NCI-H82 (cell line): ENCODE measurements at places on chromosomes 2 and 18.

GRCh38 chr2:147045113-147045512 lies 799.7 kb upstream of the ACVR2A start:
- peak; percentile 62 for DNase-seq

DNA sequence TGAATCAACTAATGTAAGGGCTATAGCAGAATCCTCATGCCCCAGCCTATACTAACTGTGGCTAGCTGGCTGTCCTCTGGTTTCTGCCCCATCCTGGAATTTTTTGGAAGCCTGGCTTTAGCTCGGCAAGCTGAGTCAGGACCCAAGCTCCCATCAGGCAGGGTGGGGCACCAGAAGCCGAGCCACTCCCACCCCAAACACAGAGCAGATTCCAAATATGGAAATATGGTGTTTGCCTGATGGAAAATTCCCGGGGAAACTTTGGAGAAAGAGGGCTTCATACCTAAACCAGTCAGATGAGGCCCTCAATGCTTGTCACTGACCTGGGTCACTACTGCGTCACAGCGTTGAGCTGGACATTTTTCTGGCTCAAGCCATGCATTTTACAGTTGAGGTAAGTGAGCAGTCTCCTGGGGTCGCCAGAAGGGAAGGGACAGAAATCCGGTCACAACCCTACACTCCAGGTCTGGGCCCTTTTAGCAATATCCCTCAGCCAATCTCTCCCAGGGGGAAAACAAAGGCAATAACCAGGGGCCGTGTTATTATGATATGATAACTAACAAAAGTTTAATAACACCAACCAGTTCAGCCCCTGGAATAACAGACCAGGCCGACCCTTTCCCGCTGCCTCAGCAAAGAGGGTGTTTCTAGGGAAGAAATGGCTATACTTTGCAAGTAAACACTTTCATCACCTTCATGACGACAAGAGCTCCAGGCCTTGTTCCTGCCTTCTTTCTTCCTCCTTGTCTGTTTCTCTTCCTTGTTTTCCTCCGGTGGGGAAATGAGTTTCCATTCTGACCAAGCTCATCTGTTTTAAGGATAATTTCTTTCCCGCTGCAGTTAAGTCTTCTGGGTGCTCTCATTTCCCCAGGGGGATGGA lies 37.7 kb downstream of the PSD4 start:
- no peak for DNase-seq

DNA sequence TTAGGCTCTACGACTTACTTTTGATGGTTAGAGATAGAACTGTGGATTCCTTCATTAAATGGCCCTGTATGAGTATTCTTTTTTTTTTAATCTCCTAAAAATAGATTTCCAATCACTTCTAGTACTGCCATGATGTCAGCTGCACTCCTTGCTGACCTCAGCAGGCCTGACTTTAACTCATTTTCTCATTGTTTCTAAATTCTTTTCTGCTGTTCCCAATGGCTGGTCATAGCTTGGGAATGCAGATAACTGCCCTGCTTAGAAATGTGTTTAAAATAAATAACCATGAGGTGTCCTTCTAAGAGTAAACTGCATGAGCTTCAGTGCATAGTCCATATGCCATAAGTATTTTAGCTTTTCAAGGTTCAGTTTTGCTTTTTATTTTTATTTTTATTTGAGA lies 15.7 kb downstream of the CCDC85A start:
- DNase-seq, result no peak

GRCh38 chr2:42840760-42841159 lies 48.4 kb upstream of the HAAO start:
- DNase-seq, result no peak

- DNase-seq, result peak; percentile 86
Measured at GRCh38 chr2:164314148-164314547, 307.1 kb downstream of the GRB14 start.

DNA sequence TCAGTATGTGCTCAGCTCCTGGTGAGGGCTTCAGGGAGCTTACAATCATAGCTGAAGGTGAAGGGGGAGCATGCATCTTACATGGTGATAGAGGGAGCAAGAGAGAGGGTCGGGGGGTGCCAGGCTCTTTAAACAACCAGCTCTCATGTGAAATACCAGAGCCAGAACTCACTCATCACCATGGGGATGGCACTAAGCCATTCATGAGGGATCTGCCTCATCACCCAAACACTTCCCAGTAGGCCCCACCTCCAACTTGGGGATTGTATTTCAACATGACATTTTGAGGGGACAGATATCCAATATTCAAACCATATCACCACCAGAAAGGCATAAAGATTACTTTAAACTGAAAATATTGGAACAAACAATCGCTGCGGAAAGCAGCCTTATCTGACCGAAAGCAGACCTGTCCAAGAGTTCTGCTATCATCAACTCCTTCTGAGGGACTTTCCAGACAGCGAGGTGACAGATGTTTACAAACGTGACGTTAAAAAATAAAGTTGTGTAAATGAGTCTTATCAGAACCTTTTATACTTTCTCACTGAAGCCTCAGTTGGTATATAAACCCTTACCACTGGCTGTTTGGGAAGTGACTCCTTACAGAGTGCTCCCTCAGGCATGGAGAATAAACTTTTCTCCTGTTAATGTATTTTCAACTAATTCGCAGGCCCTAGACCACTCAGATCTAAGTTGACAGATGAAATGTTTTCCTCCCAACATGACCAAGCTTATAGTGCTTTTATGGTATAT lies 35.5 kb upstream of the PTH2R start:
- no peak for DNase-seq

DNA sequence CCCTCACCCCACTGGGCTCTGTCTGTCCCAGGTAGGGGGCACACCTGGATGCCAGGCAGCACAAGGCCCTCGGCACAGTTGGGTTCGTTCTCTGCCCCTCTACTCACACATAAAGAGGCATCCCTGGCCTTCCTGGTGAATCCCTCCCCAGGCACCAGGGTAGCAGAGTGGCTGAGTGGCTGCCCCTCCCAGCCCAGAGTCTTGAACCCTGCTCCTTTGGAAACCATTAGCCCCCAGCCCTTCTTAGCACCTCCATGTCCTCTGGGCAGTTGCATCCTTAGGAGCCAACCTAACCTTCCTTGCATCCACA lies 2.0 kb downstream of the GPC1 start:
- DNase-seq, result no peak

DNA sequence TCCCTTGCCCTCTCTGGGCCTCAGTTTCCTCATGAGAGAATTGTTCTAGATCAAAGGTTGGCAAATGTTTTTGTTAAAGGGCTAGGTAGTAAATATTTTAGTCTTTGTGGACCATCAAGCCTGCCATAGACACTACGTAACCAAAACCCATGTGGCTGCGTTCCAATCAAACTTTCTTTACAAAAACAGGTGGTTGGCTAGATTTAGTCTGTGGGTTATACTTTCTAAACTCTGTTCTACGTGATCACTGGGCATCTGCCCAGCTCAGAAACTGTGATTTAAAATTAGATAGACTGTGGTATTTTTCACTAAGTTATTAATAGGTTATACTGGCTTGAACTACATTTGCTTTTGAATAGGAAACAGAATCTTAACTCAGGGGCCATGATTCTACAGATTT lies 149.8 kb upstream of the DCC start:
- no peak for DNase-seq

- no peak for DNase-seq
Measured at GRCh38 chr2:60717691-60718090, 38.4 kb upstream of the PAPOLG start.

DNA sequence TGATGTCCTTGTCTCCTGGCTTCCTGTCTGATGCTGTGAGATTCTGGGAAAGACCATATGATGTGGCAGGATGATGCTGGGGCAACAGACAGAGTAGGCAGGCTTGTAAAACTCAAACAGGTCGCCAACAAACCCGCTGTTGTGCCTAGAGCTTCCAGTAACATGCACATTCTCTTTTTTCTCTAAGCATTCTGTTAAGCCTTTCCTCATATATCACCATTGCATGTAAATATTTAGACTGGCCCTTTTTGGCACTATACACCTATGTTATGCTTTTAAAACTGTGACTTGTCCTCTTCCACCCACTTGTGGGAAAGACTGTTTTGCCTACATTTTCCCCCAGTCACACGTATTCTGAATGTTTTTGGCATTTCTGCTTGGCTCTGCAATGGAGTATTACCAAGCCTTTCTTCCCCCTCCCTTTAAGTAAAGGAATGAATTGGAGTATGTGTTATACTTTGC lies 250.4 kb upstream of the TANK start:
- DNase-seq, result no peak

- DNase-seq, result no peak
Measured at GRCh38 chr18:70176537-70176936, 28.9 kb downstream of the RTTN start.

DNA sequence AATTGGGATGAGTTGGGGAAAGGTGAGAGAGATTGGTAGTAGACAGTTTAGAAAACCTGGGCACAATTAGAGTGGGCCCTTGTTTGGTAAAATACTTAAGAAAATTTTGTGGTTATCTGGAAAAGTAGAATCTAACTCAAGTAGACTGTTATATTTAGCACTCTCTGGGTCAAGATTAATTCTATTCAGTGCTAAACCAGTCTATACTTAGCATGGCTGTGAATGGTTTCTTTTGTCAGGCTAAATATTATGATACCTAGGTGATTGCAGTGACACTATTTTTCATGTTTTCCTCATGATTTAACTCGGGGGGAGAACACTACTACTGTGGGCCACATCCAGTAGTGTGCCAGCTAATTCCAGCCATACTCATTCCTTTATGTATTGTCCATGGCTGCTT lies 58.9 kb downstream of the KIAA1328 start:
- no peak for DNase-seq

- no peak for DNase-seq
Measured at GRCh38 chr2:154614906-154615305, 83.6 kb upstream of the KCNJ3 start.

- no peak for DNase-seq
Measured at GRCh38 chr18:77405096-77405495, 155.4 kb downstream of the GALR1 start.

DNA sequence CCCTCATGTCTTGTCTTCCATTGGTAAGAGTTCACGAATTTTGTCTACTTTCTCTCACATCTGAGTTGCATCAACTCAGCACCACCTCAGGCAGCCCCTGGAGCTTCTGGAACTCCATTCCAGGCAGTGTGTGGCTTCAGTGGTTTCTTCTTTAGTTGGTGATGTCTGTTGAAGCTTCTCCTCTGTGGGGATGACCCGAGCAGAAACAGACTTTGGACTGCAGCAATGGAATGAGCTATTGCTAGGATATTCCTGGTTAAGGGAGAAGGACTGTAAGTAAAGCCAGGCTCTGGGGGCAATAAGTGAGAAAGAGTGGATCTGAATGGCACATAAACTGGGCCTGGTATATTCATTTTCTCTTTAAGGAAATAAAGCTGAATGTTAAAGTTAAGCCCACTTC lies 32.3 kb upstream of the STAT4 start:
- DNase-seq, result no peak

DNA sequence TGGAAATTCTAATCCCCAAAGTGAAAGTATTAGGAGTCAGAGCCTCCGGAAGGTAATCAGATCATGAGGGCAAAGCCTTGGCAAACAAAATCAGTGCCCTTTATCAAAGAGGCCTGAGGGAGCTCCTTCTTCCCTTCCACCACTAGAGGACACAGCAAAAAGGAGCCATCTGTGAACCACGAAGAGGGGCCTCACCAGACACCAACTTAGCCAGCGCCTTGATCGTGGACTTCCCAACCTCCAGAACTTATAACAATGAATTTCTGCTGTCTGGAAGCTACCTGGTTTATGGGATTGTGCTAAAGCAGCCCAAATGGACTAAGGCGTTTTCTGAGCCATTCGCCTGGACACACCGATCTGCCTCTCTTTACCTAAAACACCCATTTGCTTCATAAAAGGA lies 133.1 kb downstream of the EIPR1 start:
- peak; percentile 75 for DNase-seq

DNA sequence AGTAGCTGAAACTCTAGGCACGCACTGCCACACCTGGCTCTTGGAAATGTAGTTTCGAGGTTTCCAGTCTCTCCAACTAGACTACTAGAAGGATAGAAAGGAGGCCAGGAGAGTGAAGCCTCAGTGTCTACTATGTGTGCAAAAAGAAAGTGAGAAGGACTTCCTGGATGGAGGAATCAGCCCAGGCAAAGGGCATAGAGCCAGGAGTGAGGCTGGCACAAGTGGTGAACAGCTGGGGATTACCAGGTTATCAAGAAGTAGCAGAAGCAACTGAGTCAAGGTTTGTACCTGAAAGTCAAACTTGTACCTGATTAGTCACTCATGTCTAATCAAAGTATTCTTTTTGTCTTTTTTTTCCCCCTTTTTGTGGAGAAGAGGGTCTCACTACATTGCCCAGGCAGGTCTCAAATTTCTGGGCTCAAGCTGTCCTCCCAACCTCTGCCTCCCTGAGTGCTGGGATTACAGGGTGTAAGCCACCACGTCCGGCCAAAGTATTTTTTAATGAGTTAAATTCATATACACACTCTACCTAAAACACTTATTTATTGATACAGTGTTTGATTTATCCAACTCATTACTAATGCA lies 8.7 kb upstream of the FZD5 start:
- no peak for DNase-seq

GRCh38 chr2:132825601-132826000 lies 155.6 kb upstream of the LYPD1 start:
- peak; percentile 43 for DNase-seq

DNA sequence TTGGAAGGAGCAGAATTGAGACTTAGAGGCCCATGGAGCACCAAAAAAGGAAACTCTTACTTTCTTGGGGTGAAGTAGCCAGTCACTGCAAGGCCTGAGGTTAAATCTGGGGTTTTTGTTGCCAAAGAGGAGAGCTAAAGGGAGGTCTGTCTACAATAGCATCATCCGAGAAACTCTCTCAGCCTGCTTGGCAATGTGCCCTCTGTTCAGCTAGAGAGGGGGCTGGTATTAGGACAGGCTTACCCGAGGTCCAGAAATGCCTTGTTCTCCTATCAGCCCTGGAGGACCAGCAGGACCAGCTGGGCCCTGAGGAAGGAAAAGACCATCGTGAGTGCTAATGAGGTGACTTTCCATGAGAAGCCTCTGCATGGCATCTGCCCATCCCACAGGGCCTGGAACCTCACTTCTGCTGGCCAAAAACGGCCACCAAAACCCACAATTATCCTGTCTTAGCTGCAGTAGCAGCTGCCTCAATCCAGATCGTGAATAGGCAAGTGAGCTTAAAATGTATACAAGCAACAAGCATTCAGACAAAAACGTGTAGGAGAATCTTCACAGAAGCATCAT lies 61.6 kb downstream of the COL6A3 start:
- no peak for DNase-seq

DNA sequence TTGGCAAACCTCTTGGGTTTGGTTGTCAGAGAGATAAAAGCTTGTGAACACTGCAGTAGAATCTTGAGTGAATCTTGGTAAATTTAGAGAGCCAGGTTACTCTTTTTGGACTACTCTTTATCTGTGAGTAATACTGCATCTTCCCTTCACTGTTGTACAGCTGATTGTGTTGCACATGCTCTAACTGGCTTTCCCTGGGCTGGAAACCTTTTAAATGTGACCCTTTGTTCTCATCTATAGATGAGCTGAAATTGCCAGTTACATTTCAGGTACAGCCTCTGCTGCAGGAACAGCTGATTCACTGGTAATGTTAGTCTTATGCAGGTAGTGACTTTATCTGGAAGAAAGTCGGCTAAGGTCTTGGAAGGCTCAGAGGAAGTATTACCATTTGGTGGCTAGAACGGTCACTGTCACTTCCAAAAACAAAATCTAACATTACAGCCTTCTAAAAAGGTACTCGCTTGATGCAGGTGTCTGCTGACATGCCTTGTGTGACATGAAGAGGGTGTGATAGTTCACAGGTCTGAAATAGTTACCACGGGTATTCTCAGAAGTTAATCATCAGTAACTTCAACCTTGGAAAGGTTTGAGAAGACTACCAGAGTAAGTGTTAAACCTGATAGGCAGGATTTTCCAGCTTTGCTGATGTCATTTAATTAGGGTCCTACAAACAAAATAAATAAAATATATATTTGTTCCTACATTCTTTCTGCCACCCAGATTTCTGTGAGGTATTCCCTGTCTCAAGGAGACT lies 851.1 kb downstream of the SLC4A3 start:
- no peak for DNase-seq
